Left cardiac atrium (tissue), 4 donors: ENCODE measurements at places on chromosomes 2 and 18.

DNA sequence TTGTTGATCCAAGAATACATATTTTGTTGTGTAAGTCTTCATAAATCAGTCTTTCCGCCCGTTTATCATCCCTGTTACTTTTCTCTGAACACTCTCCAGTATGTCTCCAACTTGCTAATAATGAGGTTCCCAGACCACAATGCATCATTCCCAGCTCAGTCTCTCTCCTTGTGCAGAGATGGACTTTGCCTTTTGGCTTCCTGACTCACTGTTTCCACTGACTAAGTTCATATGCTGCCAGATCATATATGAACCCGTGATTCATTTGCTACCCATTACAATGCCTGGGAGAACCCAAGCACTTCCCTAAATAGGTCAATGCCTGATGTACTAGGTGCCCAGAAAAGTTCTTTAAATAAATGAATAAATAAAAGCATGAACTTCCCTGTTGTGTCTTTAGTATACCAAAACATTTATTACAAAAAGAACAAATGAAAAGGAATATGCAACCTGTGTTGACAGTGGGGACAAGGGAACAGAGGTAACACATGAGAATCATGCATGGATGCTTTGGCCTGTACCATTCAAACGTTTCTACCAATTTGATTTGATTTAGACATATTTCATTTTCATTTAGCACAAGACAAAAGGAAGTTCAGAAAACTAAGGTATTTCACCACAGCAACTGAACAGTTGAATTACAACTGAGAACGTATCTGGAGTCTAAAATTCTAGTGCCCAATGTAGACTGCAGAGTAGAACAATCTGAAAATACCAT, 215.4 kb upstream of the HNRNPA3 start:
- no peak for DNase-seq

DNA sequence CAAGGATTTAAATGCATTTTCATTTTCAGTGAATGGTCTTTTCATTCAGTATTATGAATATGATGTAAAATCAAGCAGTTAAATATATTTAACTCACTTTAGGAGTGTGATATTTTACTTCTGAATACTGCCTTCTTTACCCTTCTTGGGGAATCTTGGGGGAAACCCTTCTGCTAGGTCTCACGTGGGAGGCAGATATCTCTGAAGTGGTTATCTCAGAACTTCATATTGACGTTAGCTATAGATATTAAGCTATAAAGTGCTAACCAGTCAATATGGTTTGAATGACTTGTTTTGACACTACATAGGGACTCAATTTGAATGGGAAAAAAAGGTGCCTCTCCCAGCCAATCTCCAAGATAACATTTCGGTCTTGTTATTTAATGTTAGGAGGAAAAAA, 9.8 kb downstream of the REL start:
- no peak for DNase-seq

GRCh38 chr2:239318790-239319661, 81.8 kb downstream of the HDAC4 start:
- DNase-seq = peak; percentile 64

GRCh38 chr2:144493027-144493809, 26.7 kb downstream of the ZEB2 start:
- no peak for DNase-seq

DNA sequence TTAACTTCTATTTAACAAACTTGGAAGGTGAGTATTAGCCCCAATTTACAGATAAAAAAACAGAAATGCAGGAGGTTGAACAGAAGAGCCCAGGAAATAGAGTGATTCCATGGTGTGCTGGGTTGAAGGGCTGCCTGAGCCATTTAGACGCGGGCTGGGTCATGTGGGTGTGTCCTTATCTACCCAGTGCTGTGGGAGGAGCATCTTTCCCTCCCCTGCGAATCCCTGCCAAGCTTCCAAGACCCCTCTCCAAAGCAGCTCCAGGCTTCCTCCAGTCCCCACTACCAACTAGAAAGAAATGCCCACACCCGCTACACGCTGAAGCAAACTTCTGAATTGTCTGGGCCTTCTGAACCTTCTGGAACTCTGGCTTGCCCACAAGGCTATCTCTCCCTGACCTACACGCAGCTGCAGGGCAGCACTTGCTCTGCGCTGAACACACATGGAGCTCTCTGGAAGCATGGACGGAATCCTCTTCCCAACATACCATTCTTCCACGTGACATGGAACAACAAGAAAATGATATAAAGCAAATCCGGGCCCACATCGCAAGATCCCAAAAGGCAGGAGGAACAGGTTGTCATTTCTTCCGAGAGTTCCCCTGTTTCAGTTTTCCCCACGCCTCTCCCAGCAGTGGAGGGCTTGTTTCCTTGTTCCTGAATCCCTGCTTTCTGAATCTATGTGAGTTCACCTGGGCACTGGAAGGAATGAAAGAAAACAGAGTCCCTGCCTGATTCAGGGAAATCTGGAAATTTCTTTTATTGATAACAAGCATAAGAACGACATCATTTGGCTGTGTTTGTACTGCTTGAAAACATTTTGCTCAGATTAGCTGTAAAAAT, 562.7 kb upstream of the ID2 start:
- no peak for DNase-seq

DNA sequence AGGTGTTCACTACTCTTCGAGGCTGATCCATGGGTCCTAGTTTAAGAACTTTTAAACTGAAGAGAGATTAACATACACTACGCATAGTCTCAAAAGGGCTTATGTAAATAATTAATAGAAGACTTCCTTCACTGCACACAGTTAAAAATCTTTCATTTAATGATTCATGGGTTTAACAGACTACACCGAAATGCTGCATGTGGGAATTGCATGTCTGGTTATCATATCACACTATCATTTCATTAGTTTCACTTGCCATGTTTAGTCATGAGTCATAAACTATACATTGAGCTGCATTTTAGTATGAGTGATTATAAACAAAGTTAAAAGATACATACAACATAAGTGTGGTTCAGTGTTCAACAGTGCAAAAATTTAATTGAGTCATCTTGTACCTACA, 31.2 kb downstream of the GLS start:
- no peak for DNase-seq

GRCh38 chr2:238493880-238494572, 67.3 kb downstream of the ASB1 start:
- DNase-seq = no peak
